ENCODE measurements at places on chromosomes 7 and 10.

DNA sequence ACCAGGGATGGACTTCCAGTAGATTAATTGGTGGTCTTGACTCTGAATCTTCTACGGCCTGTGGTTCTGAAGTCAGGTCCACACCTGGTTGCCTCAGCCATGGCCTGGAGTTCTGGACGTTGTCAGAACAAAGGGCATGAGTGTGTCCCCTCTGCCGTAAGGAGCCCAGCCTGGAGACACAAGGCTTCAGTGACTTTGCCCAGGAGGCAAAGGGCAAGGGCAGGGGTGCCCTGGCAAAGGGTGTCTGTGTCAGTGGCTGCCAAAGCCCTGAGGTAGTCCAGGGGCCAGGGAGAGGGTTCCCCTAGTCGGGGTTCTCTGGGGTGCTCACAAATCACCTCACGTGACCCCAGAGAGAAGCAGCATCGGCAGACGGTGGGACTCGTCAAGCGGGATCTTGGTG, 273.2 kb upstream of the ZNF32 start:
- no peak for DNase-seq

GRCh38 chr7:130286881-130287280, 6.1 kb upstream of the CPA4 start:
- DNase-seq, result no peak

- DNase-seq, result no peak
Measured at GRCh38 chr10:73485320-73485719, 10.5 kb downstream of the PPP3CB start.

DNA sequence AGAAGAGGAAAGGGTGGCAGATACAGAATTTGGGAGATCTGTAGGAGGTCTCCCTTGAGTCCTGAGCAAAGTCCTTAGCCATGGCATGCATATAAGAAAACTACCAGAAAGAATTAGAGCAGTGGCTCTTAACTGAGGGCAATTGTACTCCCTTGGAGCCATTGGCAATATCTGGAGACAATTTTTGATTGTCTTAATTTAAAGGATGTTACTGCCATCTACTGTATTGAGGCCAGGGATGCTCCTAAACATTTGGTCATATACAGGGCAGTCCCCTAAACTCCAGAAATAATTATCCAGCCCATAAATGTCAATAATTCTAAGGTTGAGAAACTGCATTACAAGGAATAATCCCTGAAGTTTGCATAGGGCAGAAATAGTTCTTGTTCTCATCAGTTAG, 136.4 kb upstream of the ODAD2 start:
- no peak for DNase-seq

- no peak for DNase-seq
Measured at GRCh38 chr10:123102673-123103072, 33.1 kb upstream of the HMX3 start.

DNA sequence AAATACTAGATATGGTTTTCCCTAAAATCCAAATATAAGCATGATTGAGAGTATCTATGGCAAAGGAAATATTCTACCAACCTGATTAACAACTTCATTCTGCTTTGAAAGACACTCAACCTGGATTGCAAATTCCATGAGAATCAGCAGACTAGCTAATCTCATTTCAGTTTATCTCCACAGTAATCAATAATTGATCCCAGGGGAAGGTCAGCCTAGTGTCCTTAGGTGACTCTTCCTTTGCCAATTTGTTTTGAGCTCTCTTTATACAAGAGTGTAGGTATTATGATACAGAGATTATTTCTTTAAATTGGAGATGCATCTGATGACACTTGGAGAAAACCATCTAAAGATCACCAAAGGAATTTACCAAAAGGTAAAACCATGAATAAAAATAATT, 100.3 kb downstream of the GRM8 start:
- no peak for DNase-seq

- DNase-seq, result no peak
Measured at GRCh38 chr7:105003275-105003674, 10.7 kb upstream of the KMT2E start.

GRCh38 chr7:51666266-51666665, 349.7 kb upstream of the COBL start:
- DNase-seq, result no peak

GRCh38 chr7:47418601-47419309, 163.2 kb downstream of the TNS3 start:
- no peak for DNase-seq

GRCh38 chr7:98617960-98618418, 904 bp downstream of the NPTX2 start:
- no peak for DNase-seq

DNA sequence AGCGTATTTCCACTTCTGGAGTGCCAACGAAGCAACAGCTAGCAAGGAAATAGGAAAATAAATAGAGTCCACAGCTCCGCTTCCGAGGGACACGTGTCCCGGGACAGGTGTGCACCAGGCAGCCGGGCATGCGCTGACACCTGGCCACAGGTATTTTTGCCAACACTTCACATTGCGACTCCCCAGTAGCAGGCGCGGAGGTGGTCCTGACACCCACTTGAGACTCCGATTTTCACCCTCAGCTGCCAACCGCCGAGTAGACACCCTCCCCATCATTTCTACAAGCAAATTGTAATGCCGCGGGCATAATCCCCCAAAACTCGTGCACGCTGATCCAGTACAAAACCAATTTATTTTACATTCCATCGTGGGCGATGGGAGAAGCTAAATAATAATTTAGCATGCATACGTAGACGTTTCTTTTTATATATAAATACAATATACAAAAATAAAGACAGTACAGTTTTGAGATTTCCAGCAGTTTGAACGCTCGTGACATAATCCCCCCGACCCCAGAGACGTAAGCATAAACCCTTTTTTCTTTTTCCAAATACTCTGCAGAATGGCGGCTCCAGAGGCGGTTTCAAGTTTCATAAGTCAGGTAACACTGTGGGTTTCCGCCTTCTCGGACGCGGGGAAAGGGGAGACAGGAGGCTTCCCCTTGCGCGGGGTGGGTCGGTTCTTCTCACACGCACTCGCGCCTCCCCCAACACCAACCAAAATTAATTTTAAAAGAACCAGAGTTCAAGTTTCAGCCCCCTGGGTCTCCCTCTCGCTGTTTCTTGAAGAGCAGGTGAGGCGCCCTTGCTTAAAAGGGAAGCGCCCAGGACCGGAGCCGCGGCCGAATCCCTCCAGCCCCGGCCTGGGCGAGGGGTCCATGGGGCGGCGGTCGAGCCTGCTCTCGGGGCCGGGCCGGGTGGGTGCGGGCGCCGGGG, 5.7 kb downstream of the MNX1 start:
- no peak for DNase-seq

- no peak for DNase-seq
Measured at GRCh38 chr7:75962607-75963380, 31.6 kb downstream of the TMEM120A start.

DNA sequence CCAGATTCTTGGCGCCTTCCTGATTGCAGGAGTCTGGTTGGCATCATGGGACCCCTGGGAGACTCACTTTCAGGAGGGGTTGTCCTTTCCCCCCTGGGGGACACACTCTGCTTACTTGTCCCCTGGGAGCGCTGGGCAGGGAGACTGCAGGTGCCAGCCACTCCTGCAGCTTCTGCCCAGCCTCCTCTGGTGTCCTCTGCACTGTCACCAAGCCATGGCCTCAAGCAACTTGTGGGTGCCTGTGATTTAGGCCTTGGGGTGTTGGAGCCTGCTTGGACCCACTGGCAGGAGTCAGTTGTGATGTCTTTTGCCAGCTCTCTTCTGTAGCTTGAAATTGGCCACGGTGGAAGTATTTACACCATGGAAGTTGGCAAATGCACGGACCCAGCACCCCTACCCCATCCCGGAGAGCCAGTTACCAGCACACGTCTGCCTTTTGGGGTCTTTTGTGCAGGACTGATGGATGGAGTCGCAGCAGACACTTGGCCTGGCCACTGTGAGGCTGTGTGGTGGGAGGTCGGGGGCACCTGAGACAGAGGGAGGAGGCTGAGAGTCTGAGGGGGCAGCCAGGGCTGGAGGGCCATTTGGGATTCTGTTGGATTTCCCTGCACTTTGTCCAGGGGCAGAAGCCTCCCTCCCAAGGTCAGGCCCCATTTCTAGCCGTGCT, 104.7 kb downstream of the LHPP start:
- DNase-seq, result no peak

DNA sequence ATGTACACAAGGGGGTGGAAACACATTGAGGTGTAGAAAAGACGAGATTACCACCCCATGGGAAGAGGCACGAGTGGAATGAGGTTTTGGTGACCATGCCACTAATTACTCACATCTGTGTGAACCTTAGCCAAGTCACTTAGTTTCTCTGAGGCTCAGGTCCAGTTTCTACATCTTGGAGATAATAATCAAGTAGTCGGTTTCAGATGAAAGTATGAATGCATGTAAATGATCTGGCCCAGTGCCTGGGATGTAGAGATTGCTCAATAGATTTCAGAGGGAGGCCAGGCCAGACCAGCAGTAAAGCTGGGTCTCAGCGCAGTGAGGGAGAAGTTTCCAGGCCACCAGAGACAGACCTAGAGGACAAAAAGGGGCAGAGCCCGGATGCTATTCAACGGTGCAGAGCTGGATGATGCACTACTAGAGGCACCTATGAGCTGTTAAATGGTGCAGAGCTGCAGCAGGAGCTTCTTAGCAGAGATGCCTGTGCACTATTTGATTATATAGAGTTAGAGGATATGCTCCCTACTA, 725.1 kb downstream of the GRID1 start:
- no peak for DNase-seq

DNA sequence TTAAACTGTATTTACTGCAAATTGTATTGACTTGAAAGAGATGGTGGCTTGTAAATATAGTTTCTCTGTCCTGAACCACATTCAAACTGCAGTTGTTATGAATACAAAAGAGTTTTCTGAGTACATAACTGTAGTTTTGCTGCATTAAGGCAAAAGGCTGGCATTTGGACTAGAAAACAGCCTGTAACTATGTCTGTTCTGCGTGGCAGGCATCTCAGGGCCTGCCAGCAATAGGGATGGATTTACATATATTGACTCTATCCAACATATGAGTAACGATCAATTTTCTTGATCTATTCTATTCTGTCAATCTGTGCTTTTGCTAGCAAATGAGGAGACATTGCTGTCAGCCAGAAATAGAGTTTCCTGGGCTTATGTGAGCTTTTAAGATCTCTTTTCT, 174.6 kb downstream of the TMEM26 start:
- no peak for DNase-seq

DNA sequence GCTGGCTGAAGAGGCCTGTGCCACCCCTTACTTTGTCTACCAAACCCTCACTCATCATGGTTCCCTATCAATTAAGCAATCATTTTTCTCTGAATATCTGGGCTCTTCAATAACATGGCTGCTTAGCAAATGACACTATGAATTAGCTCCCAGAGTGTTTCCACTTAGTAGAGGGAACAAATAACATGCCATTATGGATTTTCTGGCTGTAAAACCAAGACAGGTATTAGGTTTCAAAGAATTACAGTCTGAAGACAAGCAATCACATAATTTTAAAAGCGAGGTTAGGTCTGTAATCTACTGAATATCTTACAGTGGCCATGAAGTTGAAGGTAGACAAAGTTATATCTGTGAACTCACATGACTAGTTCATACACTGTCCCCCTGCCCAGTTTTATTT, 220.8 kb upstream of the PHYHIPL start:
- DNase-seq, result no peak

GRCh38 chr7:111982804-111983203, 223.4 kb downstream of the DOCK4 start:
- no peak for DNase-seq

- DNase-seq, result no peak
Measured at GRCh38 chr10:50566150-50566549, 57.6 kb downstream of the SGMS1 start.

DNA sequence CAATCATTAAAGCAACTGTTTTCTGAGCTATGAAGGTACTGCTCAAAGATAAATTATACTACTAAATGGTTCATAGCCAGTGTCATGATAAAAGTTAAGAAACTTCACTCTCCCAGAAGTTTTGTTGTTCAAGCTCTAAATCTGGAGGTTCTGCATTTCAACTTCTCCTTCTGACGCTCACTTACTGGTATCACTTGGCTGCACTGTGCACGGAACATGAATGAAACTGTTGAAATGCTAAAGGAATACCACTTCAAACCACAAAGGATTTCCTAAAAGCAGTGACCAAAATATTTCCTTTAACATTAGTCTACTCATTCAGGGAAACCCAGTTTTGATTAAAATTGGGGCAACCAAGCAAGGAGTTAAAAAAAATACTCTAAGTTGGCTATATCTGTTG, 93.6 kb downstream of the UBE2H start:
- DNase-seq, result no peak

DNA sequence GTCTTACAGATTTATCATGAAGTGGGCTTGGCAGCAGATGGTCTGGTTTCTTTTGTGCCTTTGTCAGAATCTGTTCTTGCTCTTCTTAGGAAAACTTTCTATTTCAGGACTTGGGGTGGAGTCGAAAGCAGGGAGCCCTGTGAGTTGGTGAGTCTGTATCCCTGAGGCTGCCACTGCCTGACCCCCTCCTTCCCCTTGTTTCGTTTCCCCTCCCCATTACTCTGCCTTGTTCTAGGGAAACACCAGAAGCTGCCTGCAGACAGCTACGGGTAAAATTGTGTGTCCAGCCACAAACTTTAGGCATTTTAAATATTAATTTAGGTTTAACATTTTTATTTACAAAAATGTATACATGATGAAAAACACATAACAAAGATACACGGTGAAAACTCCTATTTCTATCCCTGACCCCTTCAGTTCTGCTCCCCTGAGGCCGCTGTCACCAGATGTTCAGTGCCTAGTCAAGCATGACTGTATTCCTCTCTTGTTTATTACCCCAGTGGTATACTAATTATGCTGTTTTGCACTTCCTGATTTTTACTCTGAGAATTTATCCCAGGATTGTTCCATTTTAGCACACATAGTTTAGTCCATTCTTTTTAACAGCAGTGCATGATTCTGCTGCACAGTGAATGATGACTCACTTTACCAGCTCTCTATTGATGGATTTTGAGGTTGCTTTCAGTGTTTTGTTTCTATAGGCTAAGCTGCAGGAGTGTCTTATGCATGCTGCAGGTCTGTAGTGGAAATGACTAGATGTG, 9.1 kb downstream of the TSPAN14 start:
- DNase-seq, result no peak

GRCh38 chr7:114214466-114214865, 200.1 kb upstream of the FOXP2 start:
- DNase-seq, result no peak
